ENCODE measurements at places on chromosomes 4 and X. TPM values are rescaled to one million over a fixed set of nuclear protein-coding genes. Genes with fewer than 3 reads are reported as not detected.

Gene RTL9
- total RNA-seq: not detected

Gene NALF2
- 1.5 TPM for total RNA-seq

Gene NEUROG2
- not detected for total RNA-seq

Gene TMEM150C
- 1.8 TPM for total RNA-seq

Gene MMGT1
- total RNA-seq: 31.4 TPM

Gene ADH1A
- not detected for total RNA-seq

Gene FDCSP
- total RNA-seq: not detected

Gene SOX3
- total RNA-seq: not detected

Gene CYLC1
- not detected for total RNA-seq

Gene TRPC5OS
- total RNA-seq: not detected

Gene LSM6
- total RNA-seq: 15.9 TPM

Gene NPY1R
- total RNA-seq: not detected

Gene PNMA6F
- total RNA-seq: not detected

Measured in Panc1 (cell line).